ENCODE measurements at places on chromosomes 1 and 21.

GRCh38 chr1:3211582-3212375, 142.8 kb downstream of the PRDM16 start:
- no peak for DNase-seq

DNA sequence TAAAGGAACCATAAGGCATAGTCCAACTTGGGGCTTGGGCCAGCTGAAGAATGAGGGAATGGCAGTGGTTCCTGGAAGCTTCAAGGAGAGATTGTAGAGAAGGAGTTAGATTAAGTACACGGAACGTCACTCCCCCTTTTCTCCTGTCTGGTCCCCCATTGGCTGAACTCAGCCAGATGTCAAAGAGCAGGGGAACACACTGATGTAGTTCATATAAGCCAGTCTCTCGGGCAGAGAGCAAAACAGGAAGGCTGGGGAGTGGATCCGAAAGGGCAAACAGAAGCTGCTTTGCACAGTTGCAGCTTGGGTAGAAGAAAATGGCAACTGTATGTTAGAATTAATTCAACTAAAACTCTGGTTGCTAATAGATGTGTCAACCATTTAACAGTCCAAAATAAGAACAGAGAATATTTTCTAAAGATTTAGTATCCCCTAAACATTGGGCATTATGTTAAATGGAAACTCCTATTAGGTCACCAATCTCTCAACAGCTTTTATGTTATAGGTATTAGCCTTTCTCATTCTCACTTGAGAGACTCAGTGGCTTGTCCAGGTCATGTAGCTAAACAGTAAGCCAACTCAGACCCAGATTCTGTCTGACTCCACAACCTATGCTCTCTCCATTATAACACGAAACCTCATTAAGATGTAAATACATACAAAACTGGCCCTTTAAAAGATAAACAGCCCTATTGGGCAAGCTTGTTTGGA, 600.7 kb upstream of the USP24 start:
- no peak for DNase-seq

DNA sequence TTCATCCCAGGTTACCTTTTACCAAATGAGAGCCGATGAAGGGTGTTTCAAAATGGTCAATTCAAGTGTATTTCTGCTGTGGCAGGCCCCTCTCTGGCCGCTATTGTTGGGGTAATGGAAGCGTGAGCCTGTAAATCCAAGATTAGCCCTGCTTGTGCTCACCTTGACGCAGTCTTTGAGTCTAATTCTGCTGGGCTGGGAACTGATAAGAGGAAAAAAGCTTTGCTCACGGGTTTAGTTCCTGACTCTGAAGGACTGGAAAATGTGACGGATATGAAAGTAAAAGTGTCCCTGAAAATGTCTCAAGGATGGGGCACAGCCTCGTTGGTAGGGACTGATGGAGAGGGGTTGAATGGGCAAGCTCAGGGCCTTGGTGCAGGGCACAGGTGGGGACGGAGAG, 125.9 kb upstream of the GALNT2 start:
- no peak for DNase-seq

GRCh38 chr1:94624203-94624602, 82.6 kb upstream of the F3 start:
- DNase-seq: peak; percentile 49

- DNase-seq: no peak
Measured at GRCh38 chr1:8161546-8162105, 135.5 kb upstream of the ERRFI1 start.

GRCh38 chr1:30134466-30135217, 588.7 kb downstream of the MATN1 start:
- DNase-seq: peak; percentile 33

DNA sequence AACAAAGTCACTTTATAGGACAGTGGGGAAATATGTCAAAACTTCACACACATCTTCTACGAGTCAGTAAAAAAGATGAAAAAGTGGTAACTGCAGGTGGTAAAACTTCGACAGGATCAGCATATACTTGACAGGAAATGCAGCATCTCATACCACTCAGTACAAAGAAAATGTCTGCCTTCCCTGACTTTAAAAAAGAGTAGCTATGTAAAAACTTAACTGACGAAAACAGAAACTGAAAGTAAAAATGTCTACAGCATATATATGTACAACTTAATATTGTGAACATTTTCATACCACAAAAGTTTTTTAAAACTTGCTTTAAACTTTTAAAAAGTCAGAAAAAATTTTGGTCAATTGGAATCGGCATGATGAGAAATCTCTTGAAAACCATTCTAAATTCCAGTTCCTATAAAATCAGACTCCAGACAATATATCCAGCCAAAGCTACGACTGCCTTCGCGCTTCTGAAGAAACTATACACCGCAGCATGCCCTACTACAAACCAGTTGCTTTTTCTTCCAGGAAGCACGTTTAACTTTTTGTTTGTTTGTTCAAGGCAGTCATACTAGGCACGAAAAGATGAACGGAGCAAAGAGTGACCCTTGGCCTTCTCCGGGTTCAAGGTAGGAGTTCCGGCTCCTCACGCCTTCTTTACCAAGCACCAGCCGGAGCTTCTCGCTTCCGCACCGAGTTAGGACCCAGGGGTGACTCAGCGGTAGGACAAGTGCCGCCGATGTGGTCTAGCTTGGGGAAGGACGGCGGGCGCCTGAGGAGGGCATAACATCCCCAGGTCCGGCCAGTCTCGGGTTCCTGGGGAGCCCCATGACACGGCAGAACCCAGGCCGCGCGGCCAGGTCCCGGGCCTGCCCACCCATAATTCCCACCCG, 612 bp downstream of the PSMA5 start:
- DNase-seq: no peak

- no peak for DNase-seq
Measured at GRCh38 chr21:16194788-16195537, 465.2 kb downstream of the USP25 start.

GRCh38 chr1:182996816-182997215, 26.4 kb upstream of the LAMC1 start:
- no peak for DNase-seq

DNA sequence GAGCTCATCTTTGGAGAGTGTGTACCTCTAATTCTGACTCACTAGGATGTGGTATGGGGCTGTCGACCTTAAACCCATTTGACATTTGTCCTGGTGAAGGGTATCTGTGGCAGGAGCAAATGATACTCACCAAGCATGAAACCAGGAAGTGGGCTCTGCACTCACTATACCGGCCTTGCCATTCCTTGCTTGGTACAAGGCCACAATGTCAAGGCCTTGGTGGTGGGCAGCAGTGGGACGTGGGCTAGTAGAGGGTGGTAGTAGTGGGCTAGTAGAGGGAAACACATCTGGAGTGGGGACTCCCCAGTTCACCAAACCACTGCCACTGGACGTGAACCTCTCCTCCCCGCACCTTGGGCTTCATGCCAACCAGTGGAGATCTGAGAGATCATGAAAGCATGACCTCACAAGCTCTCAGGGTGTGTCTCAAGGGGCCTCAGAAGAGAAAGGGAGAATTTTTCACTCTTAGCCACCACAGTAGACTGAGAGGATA, 11.5 kb downstream of the TNFSF4 start:
- no peak for DNase-seq

DNA sequence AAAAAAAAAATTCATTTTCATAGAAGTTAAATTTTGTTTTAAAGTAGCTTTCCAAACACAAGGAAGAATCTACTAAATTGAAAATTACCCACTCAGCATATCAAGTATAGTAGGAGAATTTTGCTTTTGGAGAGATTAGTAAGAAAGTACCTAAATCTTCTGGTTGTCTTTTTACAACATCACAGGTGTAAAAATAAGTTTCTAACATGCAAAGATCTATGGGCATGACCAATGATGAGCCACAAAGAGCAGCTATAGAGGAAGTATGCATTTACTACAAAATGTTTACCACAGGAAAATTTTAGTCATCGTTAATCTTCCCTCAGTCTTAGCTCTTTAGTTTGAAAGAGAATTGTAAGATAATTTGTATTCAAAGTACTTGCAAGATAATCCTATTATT, 28.1 kb downstream of the ANGPTL3 start:
- DNase-seq: no peak

- no peak for DNase-seq
Measured at GRCh38 chr1:81513796-81514354, 286.9 kb upstream of the ADGRL2 start.

DNA sequence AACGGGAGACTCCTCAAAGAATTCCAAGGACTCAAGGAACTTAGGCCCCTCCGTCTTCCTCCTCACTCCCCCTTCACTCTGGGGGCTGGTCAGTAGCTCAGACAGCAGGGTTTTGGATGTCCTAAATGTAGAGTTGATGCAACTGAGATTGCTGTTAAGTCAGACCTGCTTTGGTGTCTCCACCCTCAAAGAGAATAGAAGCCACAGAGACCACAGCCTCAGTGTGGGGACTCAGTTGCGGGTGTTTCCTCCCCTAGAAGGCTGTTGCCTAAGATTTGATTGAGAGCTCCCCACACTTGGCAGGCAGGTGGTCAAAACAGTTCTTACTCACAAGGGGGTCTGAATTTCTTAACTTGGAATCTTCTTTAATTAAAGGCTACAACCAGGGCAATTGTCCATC, 7.6 kb downstream of the MAN1C1 start:
- DNase-seq: no peak

DNA sequence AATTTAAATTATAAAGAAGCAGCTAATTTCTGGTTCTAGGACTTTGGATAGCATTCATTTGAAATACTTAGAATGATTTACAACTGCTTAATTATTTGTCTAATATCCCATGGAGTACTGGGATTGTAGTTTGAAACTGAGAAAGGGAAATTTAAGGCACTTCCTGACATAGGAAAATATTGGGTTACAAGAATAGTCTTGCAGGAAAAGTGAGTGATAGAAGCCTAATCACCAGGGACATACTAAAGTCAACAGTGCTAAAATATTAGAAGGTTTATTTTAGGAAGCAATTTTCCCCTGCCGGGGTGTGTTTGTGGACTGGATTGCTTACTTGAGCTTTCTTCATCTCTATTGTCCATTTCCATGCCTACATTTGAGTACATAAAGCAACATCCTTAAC, 661.6 kb downstream of the ADGRL2 start:
- no peak for DNase-seq

GRCh38 chr1:28062806-28063205, 25.6 kb downstream of the EYA3 start:
- no peak for DNase-seq

DNA sequence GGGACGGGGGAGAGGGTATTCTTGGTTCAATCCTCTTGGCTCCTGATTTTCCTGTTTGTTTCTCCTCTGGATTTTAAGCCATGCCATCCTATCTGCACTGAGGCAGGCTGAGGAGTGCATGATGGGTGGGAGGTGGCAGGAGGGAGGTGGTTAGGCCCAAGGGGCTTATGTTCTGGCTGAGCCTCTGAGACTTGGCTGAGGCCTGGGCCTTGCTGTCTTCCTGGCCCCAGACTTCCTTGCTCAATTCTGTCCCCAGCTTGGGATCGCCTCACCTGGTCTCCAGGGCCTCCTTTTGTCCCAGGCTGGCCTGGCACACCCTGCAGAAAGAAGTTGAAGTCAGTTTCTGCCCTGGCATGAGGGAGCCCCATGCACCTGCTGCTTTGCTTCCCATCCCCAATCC, 11.2 kb downstream of the COL9A2 start:
- no peak for DNase-seq
